ENCODE measurements at places on chromosomes 5 and 9.

DNA sequence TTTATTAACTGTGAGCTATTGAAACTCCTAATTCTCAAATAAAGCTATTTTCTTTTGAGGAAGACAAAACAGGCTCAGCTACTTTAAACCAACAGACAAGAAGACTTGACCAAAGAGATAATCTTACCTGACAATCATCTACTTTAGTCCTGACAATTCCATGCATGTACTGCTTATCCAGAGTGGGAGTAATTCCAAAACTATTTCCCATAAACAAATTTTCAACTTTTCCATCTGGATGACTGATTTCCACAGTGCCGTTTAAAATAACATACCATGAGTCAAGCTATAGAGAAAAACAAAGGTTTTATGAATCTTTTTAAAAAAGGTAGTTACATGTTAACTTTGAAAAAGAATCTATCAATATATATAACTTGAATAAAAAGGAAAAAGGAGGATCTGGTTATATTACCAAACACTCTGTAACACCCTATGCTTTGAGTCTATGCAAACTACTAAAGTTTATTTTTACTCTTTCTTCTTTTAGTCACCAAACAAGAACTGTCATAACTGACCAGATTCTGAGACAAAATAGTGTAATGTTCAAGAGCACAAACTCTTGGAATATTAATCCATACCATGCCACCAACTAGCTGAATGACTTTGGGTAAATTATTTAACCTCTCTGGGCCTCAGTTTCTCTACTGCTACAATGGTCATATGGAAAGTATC is 129.7 kb downstream of the RAPGEF6 start:
- no peak for DNase-seq

GRCh38 chr9:15142878-15143534 is 164.0 kb downstream of the TTC39B start:
- DNase-seq = no peak

DNA sequence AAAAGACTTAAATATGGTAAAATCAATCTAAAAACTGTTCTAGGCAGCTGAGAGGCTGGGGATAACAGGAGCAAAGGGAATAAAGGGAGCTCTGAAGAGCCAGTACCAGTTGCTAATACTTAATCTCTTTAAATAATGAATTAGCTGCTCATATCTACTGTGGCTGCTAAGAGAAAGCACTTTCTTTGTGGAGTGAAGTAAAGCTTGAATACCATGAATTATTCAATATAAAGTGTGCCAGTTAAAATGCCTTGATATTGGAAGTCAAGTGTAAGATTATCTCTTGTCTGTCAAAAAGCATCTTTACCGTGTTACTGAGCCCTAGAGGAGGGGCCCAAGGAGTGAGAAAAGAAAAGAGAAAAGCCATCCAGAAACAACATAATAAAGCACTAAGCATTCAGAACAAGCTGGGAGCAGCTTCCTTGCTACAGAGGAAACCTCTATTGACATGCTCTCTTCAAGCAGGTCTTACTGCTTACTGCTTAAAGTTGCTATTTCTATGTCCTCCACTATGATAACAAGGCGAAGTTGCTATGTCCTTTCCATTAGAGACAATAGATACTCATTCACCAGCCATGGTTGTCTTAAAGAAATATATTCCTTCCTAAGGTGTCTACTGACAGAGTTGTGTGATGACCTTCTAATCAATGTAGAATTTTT is 297.4 kb downstream of the CETN3 start:
- DNase-seq = no peak

GRCh38 chr9:126365780-126366179 is 39.2 kb downstream of the MVB12B start:
- no peak for DNase-seq

DNA sequence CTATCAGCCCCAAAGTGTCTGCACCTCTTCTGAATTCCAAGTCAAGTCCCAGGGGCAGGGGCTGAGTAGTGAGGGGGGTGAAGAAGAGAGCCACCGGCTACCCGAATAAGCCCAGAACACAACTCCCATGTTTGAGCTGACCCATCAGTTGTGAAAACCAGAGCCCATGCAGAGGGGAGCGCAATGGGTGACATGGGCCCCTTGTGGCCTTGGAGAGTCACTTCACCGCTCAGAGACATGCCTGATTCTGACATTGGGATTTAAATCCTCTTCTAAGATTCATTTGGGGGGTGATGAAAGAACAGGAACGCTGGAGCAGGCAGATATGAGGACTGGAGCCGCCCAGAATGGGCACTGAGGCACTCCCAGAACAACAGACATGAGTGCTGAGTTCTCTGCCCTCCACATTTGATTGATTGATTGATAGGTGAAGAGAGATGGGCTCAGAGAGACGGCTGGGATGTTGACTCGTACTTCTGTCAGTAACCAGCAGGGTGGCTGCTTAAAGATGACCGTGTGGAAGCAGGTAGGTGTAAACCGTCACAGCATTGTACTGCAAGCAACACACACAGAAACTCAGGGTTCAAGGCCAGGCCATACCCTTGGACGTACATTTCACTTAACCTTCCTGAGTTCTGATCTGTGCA is 74.3 kb downstream of the GPR21 start:
- no peak for DNase-seq

- DNase-seq = peak; percentile 8
Measured at GRCh38 chr9:10366171-10366779, 246.5 kb downstream of the PTPRD start.

DNA sequence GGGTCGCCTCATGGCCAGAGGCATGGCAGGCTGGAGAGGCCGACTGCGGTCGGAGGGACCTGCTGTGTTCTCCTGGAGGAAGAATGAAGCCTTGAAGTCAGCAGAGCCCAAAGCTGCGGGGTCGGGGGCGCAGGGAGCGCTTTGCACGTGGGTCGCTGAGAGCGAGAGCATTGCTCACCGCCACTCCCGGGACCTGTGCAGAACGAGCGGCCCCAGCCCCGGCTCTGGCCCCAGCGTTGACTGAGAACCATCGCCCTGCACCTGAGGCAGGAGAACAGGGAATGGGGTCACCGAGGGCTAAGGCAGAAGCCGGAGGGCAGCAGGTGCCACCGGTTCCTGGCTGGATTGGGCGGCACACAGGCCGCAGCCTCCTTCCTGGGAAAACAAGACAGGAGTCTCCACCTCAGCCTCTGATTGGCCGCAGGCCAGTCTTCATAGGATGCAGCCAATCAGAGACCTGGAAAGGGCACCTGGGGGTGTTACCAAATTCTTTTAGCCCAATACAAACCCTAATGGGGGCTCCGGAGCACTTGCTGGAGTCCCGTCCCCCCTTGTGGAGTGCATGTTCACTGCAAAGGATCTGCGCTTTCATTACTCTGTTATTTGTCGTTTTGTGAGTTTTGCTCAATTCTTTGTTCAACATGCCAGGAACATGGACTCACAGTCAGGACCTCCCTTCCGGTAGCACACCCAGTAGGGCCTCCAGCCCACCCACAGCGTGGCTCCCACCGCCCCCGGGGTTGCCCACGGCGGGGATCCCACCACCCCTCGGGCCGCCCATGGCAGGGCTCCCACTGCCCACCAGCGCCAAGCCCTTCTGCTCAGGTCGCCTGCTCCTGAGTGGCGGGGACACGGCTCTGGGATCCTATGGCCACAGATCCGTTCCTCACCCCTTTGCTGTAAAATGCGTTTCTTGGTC is 24.7 kb upstream of the SLC6A19 start:
- DNase-seq = no peak

- no peak for DNase-seq
Measured at GRCh38 chr5:76850543-76851145, 830 bp downstream of the S100Z start.

DNA sequence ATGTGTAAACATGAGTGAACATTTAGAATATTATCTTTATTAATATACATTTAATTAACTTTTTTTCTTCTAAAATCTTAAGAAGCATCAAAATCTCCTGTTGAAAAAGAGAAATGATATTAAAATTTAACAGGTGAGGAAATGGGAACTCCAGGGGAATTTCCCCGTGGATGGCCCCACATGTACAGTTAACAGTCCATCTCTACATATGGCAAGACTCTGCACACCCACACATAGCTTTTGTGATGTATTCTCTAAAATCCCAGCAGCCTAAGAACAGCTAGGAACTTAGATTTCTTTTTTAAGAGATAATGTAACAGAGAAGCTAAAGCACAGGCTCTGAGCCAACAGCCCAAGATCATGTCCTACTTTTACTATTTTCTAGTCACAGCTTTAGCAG is 556.3 kb upstream of the RGMB start:
- no peak for DNase-seq

DNA sequence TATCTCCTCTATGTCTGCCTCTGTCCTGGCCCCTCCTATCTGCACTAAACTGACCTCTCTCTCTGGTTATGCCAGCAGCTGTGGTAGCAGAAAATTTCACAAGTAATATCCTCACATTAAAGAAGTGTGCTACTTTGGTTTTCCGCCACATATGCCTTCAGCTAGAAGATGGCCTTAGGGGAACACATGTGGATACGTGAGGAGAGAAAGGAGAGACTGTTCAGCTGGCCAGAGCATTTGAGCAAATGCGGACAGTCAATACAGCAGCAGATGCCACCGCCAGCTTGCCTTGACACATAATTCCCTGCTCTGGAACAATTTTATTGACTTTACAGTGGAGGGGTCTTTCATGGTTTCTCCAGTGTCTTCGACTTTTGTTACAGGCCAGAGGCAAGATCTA is 434.6 kb downstream of the TAF11L14 start:
- no peak for DNase-seq
